Hematopoietic multipotent progenitor cell treated with erythropoietin and hydrocortisone succinate and interleukin-3 and kit ligand, for 8 days (in vitro differentiated cells): ENCODE measurements at places on chromosomes 3 and 15.

DNA sequence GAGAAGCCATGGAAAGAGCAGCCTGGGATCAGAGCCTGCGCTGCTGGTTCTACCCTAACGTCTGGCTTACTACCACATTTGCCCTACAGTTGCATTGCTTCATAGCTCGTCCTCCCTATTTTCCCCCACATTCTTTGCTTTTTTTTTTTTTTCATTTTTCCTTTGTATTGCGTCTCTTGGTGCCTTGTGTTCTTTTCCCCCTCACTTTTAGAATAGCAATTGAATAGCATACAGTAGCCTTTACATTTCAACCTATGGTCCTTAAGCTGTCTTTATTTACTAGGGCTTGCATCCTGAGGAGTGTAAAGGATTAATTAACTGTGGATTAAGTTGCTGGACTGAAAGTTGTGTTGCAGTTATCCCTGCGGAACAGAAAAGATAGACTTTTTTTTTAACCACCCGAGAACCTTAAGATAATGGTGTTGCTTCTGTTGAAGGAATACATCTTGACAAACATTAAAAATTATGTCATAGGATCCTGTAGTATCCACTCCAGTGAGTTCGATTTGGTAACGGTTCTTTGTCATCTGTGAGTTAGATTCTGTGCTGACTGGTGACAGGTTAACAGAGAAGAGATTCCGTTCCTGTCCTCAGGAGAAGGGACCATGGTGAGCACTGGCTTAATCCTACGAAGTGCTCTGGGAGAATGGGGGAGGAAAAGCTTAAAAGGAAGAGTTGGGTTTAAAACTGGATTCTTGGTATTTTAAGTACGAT lies 417.4 kb upstream of the NAALADL2 start:
- DNase-seq, result no peak

- DNase-seq, result no peak
Measured at GRCh38 chr3:190281308-190282051, 40.8 kb downstream of the CLDN1 start.

- no peak for DNase-seq
Measured at GRCh38 chr3:182644013-182644412, 149.3 kb upstream of the ATP11B start.

- DNase-seq, result no peak
Measured at GRCh38 chr3:185549651-185550111, 2.7 kb downstream of the LIPH start.

GRCh38 chr15:101342056-101342455 lies 47.0 kb upstream of the SNRPA1 start:
- no peak for DNase-seq

DNA sequence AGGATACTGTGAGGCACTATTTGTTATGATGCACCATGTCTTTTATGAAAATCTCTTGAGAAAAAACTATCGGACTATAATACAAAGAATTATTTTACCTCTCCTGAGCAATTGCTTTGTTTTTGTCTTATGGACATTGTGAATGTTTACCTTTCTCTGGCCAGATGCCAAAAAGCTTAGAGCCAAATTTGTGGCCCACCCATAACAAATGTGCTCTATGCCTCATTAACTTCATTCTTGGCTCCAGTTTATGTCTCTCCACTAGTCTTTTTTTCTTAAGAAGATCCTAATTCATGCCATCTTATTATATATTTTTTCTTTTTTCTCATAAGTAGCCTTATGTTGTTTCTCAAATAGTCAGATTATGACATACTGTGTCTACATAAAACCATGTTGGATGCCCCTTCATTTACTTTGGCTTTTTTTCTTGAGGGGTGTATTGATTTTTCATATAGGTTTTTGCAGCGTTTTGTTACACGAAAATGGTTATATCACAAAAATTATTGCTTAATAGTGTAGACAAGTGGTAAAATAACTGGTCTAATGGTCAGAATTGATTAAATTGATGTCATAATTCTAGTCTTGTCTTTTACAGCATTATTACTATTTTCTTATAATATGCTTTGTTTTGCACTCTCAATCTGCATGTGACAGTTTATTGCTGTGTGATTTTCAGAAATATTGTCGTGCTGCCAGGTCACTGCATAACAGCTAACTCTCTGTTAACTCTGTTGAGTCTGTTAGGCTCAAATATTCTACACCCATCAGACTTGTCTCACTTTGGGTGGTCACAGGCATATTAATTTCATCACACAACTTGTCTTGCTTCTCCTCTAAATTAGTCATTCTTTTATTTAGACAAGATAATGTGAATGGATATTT lies 18.2 kb downstream of the SENP8 start:
- DNase-seq, result no peak

DNA sequence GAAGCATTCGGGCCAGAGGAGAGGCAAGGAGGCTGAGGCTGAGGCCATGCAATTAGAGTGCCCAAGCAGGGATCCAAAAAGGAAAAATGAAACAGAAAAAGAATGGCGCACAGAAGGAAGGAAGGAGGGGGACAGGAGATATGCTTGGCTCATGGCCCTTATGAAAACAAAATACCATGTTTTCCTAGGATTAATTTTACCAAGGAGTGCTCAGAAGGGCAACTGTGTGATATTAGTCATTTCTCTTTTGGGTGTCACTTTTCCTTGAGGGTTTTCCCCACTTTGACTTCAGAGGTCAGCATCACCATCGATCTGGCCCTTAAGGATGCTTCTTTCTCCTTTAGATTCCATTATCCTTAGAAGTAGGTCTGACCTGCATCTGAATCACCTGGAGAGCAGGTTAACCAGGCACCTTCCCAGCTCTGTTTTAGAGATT lies 1.4 kb downstream of the PARP14 start:
- DNase-seq, result no peak

GRCh38 chr3:78256123-78256522 lies 1216.2 kb downstream of the ROBO2 start:
- no peak for DNase-seq

DNA sequence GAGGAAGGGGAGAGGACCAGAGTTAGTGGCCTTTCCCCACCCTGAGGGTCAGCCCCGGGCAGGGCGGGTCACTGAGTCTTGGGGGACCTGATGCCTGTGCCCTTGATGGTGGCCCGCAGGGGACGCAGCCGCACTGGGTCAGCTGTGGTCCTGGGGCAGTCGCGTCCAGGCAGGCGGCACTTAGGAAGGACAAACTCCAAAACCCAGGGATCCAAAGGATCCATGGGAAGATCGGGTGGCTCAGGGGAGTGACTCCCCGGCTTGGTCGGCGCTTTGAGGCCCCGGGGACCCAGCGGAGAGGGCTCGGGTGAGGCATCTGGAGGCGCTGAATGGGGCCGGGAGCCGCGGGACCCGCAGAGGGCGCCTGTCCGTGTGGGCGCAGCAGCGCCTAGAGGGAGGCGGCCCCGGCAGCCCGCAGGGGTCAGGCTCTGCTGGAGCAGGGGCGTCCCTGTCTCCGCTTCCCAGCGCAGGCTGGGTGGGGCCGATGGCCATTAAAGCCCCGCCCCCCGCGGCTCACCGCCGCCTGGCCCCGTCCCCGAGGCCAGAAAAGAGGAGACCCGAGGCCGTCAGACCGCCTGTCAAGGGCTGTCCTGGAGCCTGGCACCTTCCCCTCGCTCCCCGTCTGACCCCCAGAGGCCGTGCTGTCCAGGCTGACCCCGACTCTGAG lies 17.5 kb downstream of the CIDEC start:
- peak; percentile 61 for DNase-seq

GRCh38 chr3:109257269-109257668 lies 59.0 kb downstream of the DPPA2 start:
- DNase-seq, result no peak

- DNase-seq, result no peak
Measured at GRCh38 chr3:11080492-11080891, 73.8 kb upstream of the HRH1 start.

DNA sequence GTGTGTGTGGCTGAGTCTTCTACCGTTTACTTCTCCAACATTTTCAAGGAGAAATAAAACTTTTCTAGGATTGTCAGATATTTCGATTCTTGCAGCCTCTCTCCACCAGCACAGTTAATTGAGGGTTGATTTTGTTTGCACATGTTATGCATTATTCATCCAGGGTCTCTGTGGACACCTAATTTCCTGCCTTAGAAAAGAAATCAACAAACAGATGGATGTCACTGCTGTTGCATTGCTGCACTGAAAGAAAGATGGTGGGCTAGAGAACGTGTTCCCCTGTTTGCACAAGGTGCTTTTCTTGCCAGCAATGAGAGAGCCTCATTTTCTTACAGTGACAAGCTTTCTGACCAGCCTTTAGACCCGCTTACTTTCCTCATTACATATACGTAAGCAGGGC lies 150.0 kb downstream of the CLSTN2 start:
- DNase-seq, result no peak
